ENCODE measurements at places on chromosomes 2 and 18.

DNA sequence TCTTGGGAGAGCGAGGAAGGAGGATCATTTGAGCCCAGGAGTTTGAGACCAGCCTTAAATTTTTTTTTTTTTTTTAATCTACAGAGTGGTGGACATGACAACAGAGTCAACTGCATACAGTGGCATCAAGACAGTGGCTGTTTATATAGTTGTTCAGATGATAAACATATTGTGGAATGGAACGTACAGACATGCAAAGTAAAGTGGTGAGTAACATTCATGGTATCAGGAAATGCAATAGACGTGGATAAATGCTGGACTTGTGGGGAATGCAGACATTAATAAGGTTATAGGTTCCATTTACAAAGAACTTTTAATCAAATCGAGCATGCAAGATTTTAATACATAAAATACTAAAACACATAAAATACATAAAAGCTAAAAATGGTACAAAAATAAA lies 11.9 kb downstream of the WDR43 start:
- no peak for DNase-seq

GRCh38 chr2:181376999-181377398 lies 80.2 kb upstream of the ITGA4 start:
- no peak for DNase-seq

- no peak for DNase-seq
Observed at GRCh38 chr18:47283476-47283875, 32.0 kb upstream of the SKOR2 start.

DNA sequence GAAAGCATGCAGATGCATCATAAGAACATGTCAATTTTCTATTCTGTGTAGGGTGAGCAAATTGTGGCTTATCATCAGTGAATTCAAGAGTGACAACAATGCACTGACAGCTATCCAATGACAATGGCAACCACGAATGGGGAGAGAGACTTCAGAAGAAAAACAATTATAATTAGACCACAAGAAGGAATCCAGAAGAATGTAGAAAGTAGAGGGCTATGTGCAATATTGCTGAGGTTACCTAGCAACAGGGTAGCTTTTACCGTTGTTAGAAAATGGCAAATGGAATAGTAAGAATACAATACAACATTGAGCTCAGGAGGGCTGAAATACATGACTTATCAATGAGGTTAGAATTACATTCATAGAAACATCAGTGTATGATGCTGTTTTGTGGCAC lies 71.1 kb upstream of the SESTD1 start:
- DNase-seq = no peak

Measured in urinary bladder (tissue), 4 donors.